Activated T-helper 1 cell treated with anti-CD3 and anti-CD28 coated beads, Interleukin-12 subunit alpha, Interleukin-12 subunit beta, Interleukin-2, Interleukin-4 antibody, amounts not matched to agents 30 ng/mL and 10 ng/mL and 1 ng/mL, durations not matched to agents 14 hours and 24 hours and 36 hours (primary cell): ENCODE measurements at places on chromosomes 11 and 22.

GRCh38 chr11:29280452-29280851 lies 736.4 kb downstream of the KCNA4 start:
- no peak overlapping the region for H3K4me3 ChIP-seq
- H3K27ac ChIP-seq = no peak overlapping the region
- DNase-seq = no peak
- no peaks in the 10 kb centered on the region for H3K4me1 ChIP-seq

- no peak overlapping the region for H3K27ac ChIP-seq
- no peak overlapping the region for H3K4me3 ChIP-seq
- H3K36me3 ChIP-seq = no peaks in the 10 kb centered on the region
- no peaks in the 10 kb centered on the region for H3K4me1 ChIP-seq
These were observed 16.0 kb upstream of the SMIM35 start for GRCh38 chr11:118102721-118103261.

DNA sequence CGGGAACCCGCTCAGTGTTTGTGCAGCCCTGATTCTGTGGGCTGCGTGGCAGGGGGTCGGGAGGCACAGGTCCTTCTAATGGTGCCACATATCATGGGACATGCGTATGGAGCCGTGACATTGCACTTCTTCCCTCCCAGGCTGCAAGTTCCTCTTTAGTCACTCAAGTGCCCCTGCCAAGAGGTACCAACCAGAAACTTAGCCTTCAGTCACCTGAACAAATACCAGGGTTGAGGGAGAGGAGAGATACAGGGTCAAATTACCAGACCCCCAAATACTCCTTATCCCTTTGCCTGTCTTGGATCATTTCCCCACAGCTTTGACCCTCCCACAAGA lies 209.1 kb downstream of the BUD13 start:
- no peaks in the 10 kb centered on the region for H3K4me1 ChIP-seq
- H3K4me3 ChIP-seq = no peak overlapping the region
- H3K27me3 ChIP-seq = no peaks in the 10 kb centered on the region
- no peak overlapping the region for H3K27ac ChIP-seq
- no peaks in the 10 kb centered on the region for H3K36me3 ChIP-seq

DNA sequence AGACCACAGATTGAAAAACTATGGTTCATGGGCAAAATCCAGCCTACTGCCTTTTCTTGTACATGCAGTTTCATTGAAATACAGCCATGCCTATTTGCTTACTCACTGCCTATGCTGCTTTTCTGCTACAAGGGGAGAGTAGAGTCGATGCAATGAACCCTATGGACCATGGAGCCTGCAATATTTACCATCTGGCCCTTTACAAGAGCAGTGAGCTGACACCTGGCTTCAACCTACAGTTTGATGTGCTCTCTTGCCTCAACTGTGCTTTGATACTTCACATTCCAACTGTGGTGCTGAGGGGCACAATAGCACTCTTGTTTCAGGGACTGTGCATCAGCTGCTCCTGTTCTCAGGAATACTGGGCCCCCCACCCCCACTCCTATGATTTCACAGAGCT lies 239.5 kb upstream of the SORL1-AS1 start:
- no peak for DNase-seq
- H3K4me1 ChIP-seq = no peaks in the 10 kb centered on the region
- H3K36me3 ChIP-seq = no peaks in the 10 kb centered on the region
- no peaks in the 10 kb centered on the region for H3K27me3 ChIP-seq
